ENCODE measurements at places on chromosomes 4 and X.

GRCh38 chr4:105436414-105436813, 37.4 kb downstream of the PPA2 start:
- no peak for DNase-seq

- no peak for DNase-seq
These were observed 213.4 kb upstream of the S100G start for GRCh38 chrX:16436348-16437188.

DNA sequence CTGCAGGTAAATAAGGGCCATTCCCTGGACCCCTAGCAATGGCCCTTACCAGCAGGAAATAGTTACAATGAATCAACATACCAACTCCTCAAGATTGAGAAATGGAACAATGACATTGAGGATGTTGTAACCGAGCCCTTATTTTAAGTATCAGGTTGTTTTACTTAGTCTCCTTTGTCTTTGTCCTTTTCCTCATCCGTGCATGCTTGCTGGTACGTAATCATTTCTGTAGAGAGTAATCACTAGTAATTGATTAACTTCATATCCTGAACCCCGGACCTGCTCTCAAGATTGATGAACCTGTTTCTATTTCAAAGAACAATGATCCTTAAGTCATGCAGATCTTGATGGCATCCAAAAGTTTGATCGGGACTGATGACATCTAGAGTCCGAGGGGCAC, 98.6 kb upstream of the LANCL3 start:
- DNase-seq = no peak

- no peak for DNase-seq
These were observed 69.6 kb downstream of the KIT start for GRCh38 chr4:54727346-54727745.

DNA sequence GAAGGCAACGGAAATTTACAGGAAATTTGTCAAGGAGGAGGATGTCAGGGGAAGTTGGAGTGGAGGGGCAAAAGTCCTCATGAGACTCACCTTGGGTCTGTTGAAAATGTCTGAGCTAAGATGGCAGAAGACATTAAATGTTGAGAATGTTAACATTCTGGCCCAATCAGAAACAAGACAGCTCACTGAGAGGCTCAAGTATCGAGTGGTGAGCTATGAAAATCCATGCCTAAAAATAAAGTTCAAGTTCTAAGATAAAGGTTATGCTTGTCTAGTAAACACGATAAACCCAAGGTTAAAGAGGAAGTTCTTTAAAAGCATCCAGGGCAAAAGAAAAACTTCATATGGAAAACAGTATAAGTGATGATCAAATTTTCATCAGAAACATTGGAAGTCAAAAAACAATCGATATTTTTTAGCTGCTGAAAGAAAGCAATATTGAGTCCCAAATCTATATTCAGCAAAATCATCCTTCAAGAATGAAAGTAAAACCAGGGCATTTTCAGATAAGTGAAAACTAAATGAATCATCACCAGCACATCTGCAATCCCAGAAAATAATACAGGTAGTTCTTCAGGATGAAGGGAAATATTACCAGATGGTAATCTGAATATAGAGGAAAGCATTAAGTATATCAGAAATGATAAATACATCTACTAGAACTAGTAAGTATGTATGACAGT, 462.4 kb downstream of the TLL1 start:
- DNase-seq = no peak

DNA sequence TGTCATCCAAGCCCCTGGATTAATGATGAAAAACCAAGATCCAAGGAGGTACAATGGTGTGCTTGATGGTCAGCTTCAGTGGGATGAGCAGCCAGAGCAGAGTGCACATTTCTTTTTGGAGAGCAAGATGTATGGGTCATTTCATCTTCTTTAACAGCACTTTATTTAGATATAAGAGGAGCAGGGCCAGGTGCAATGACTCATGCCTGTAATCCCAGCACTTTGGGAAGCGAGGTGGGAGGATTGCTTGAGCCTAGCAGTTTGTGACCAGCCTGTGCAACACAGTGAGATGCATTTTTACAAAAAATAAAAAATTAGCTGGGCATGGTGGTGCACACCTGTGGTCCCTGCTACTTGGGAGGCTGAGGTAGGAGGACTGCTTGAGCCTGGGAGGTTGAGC, 45.3 kb upstream of the MAP3K15 start:
- DNase-seq = no peak

DNA sequence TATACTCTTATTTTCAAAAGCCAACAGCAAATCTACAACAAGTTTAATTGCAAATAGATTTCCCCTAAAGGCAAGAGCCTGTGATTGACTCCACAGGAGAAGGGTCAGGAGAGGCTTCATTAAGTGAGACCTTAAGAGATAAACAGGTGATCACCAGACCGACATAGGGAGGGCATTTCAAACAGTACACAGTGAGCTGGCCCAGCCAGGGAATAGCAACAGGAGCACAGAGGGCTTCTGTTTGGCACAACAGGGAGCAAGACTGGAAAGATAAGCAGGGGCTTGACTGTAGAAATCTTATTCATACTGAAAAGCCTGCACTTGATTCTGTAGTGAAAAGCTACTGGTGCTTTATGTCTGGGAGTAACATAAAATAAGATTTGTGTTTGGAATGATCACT, 3.9 kb downstream of the RUFY3 start:
- no peak for DNase-seq

- DNase-seq = no peak
These were observed 38.8 kb downstream of the SEC31A start for GRCh38 chr4:82851885-82852750.

GRCh38 chrX:136659174-136659573, 11.2 kb downstream of the CD40LG start:
- DNase-seq = no peak

DNA sequence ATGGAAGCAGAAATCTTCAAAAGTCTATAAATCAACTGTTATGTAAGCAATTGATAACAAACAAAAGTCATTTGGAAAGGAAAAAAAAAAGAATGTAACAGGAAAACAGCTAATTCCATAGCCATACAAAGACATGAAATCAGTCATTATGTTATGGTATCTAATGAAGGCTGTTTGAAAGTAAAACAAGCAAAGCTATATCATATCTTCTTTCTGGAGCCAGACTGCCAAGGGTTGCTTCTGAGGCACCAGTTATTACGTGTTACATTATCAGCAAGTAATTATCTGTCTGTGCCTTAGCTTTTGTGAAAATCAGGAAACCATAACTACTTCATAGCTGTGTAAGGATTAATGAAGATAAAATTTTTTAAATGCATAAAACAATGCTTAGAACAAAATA, 480.2 kb downstream of the FAT4 start:
- DNase-seq = no peak

- DNase-seq = no peak
These were observed 99.0 kb upstream of the DUSP21 start for GRCh38 chrX:44744799-44745198.

DNA sequence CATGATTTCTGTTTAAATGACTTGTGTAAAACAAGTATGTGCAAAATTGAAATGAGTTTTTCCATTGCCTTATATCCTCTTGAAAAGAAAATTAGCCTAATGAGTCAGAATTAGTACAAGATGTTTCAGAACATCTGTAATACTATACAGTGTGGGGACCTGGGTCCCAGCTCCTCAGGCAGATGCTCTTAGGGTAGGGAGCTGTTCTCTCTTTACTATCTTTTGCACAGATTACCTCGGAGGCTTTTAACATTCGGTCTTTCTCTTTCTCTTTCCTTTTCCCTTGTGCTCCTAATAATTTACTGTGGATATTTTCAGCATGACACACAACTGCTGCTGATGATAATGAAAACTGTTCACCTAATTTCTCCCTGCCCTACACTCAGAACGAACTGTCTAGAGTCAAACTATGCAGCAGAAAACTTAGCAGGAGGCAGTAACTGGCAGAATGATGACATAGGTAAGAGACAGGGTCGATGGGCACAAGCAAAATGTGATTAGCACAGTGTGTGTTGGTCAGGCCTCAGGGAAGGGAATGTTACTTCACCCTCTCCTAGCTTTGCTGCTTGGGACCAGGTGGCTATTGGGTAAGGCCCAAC, 455.3 kb downstream of the PDHA2 start:
- DNase-seq = no peak

DNA sequence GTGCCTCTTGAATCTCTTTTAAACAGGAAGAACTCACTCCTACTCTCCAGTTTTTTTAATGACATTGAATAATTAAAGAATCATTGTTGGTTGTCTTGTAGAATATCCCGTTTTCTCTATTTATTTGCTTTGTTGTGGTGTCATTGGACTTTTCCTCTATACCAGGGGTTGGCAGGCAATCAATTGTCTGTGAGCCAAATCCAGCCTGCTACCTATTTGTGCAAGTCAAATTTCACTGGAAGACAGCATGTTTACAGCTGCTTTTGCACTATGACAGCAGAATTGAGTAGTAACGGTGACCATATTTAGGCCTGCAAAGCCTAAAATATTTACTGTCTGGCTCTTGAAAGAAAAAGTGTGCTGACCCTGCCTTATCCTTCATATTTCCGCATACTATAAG, 34.8 kb downstream of the POLA1 start:
- DNase-seq = no peak

DNA sequence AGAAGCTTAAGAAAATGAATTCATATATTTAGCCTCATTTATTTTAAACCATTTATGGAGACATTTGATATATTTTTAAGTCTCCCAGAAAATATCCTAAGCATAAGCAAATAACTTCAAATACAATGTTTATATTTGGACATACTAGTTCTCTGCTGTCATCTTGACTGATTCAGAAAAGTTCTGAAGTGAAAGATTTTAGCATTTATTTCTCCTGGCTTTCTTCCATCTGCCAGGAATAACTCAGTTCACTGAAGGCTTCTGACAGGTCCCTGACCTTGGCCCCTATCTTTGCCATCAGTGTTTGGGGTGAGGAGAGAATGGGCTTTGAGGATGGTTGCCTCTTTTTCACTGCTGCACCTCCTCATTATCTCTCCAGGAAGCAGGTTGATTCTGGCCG, 115.7 kb downstream of the SLIT2 start:
- no peak for DNase-seq

- DNase-seq = no peak
These were observed 117.3 kb downstream of the KLHL8 start for GRCh38 chr4:87103086-87103485.

- DNase-seq = no peak
These were observed 169.4 kb downstream of the SLIT2 start for GRCh38 chr4:20420916-20421602.

DNA sequence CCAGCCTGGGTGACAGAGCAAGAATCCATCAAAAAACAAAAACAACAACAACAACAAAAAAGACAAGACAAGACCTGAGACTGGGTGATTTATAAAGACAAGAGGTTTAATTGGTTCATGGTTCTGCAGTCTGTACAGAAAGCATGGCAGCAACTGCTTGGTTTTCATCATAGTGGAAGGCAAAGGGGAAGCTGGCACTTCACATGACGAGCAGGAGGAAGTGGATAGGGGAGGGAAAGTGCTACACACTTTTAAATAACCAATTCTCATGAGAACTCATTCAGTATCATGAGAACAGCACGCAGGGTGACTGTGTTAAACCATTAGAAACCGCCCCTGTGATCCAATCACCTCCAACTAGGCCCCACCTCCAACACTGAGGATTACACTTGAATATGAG, 28.4 kb upstream of the SLC10A7 start:
- DNase-seq = no peak

DNA sequence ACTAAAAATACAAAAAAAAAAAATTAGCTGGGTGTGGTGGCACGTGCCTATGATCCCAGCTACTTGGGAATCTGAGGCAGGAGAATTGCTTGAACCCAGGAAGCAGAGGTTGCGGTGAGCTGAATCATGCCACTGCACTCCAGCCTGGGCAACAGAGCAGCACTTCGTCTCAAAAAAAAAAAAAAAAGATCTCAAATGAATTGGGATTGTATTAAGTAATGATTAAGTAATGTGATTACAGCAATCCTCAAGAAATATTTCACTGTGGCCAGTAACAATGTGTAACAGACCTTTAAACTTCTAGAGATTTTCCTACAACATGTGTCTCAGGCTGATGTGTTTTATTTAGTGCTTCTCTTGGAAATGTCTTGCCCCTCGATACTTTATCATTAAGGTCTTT, 46.8 kb downstream of the PKD2 start:
- DNase-seq = no peak

DNA sequence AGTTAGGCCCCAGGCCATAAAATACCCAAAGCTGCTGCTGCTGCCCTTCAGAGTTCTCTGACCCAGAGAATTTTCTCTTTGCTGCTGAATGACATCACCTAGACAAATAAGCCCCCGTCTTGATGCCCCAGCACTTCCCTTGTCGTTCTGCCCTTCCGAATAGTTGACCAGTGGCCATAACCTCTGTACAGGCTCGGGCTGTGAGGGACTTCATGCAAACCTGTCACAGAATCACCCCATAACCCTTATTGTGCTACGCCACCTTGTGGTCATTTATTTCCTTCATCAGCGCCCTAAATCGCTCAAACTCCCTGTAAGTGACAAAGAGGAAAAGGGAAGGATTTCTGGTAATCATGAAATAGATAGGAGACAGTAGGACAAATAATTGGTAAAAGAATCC, 18.8 kb downstream of the SPACA5 start:
- DNase-seq = no peak

GRCh38 chr4:8278421-8279287, 9.1 kb downstream of the HTRA3 start:
- peak; percentile 69 for DNase-seq

DNA sequence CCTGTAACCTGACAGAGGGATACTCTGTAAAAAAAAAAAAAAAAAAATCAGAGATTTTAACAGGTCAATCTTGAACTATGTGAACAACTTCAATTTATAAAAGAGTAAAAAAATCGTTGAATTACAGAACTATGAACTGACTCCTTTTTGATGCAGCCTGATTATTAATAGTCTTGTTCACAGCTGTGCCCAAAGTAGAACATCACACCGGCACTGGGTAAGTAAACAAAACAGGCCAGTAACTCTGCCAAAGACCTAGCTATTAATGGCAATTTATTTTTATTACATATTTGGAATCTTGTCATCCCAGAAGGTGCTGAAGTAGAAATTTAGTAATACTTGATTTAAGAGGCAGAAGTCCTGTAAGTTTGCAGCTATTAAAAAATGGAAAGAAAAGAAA, 31.4 kb downstream of the CPE start:
- no peak for DNase-seq

DNA sequence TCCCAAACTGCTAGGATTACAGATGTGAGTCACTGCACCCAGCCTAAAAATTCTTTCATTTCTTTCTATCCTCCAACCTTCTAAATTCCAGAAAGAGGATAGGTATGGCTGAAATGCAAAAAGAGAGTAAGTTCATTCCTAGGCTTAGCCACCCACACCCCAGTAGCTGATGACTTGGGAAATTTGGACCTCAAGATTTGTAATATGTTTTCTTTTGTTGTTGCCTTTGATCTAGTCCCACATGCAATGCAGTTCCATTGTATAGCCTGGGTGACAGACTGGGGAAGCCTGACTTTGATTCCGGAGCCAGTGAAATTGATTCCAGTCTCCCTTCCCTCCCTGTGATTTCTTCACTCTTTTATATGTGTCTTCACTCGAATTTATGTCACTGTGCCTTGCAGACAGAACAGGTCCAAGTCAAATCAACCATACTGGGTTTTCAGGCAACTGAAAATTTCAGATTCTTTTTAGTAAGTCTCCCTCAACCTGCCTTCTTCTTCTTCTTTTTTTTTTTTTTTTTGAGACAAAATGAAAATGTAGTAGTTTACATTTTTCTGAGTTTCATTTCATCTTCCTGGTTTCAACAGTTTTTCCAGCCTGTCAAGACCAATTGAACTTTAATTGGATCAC, 176.2 kb upstream of the RBPJ start:
- DNase-seq = no peak

GRCh38 chrX:39886282-39886681, 211.5 kb downstream of the BCOR start:
- no peak for DNase-seq

GRCh38 chrX:110989447-110989846, 106.5 kb upstream of the PAK3 start:
- no peak for DNase-seq
